T follicular helper cell (primary cell): ENCODE measurements at places on chromosomes 2 and 18.

GRCh38 chr18:69727912-69728572 lies 219.6 kb downstream of the CD226 start:
- no peak for DNase-seq

- no peak for DNase-seq
Observed at GRCh38 chr2:206472094-206472493, 28.8 kb downstream of the ADAM23 start.

- no peak for DNase-seq
Observed at GRCh38 chr2:191263050-191263449, 17.8 kb downstream of the MYO1B start.

DNA sequence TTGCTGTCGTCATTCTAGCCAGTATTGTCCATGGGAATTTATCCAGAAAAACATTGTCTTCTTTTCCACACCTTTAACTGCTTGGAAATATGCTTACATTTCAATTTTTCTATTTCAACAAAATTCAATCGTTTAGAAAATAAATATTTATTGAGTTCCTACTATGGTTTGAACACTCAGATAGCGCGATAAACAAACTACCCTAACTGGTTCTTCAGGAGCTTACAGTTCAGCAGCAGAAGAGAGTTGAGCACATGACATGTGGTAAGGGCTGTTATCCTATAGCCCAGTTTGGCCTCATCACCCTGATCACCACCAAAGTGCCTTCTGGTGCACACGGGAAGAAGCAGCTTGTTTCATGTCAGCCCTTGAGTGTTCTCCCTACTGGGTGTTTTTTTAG lies 375.2 kb upstream of the SMIM21 start:
- DNase-seq, result no peak

DNA sequence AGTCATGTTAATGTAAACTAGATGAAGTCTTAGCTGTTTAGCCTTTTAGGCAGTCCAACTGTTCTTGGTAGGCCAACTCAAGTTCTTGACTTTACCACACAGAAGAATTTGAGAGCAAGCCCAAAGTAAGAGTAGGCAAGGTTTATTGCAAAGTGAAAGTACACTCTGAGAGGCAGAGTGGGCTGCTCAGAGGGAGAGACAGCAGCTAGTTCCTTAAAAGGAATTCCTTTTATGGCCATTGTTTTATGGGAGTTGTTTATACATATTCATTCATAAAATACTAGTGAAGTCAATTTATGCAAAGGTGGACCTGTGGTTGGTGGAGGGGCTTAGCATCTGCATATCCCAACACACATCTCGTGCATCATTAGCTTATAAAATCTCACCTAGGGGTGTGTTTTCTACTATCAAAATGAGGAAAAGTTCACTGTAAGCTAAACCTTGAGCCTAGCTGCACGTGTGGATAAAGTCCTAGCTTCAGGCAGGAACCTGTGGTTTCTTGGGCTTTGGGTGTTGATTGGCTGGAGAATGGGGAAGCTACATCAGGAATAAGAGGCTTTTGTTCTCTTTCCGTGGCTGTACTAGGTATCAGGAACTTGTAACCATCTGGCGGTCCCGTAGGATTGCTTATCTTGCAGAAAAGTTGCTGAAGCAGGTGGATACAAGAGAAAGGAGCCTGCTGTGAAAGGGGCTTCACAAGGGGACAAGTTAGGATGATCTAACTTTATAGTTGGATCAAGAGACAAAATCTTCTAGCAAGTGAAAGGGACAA lies 110.4 kb upstream of the GULP1 start:
- DNase-seq, result no peak

DNA sequence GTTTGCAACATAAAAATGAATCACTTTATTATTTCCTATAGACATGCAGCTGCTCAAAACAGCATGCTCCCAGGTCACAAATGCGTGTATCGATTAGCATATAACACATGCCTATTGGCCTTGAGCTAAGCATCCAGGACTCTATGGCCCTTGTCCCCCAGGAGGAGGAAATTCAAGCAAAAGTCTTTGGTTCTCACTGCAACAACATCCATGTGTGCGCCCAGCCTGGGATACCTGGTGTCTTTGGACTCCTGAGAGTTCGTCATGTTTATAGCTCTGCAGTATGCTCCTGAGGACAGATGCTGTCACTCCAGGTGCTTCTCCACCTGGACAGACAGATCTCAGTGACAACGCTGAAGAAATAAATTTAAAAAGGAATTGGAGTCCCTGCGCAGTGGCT lies 284.6 kb downstream of the PHLPP1 start:
- no peak for DNase-seq

- no peak for DNase-seq
Observed at GRCh38 chr2:210961249-210961648, 404.9 kb downstream of the CPS1 start.
